Heart right ventricle (tissue), 16 donors: ENCODE measurements at places on chromosomes 4 and X. TPM values are rescaled to one million over a fixed set of nuclear protein-coding genes. Genes with fewer than 3 reads are reported as not detected.

GRCh38 chr4:8688041-8688907 is 95.7 kb downstream of the CPZ start:
- H3K27ac ChIP-seq = no peak overlapping the region
- H3K27me3 ChIP-seq = no peaks in the 10 kb centered on the region
- DNase-seq = no peak
- H3K36me3 ChIP-seq = no peaks in the 10 kb centered on the region
- H3K4me3 ChIP-seq = no peak overlapping the region
- H3K4me1 ChIP-seq = no peaks in the 10 kb centered on the region

GRCh38 chr4:173170182-173170778 is 1.7 kb downstream of the GALNT7 start:
- H3K4me1 ChIP-seq = peaks cover 5% of the 10 kb centered on the region
- no peak for DNase-seq
- peak overlapping the region; percentile 87 for H3K27ac ChIP-seq

DNA sequence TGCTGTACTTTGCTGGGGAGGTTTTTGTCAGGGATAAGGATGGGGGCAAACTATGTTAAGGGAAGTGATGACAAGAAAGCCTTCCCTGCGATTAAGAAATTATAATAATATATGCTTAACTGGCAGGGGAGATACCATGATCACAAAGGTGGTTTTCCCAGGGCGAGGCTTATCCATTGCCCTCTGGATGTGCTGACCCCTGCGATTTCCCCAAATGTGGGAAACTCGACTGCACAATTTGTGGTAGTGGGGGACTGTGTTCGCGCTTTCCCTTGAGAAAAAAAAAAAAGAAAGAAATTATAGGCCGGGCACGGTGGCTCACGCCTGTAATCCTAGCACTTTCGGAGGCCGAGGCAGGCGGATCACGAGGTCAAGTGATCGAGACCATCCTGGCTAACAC is 24.5 kb downstream of the SLC25A43 start:
- H3K27me3 ChIP-seq = no peaks in the 10 kb centered on the region
- H3K36me3 ChIP-seq = no peaks in the 10 kb centered on the region
- H3K27ac ChIP-seq = no peak overlapping the region

GRCh38 chr4:77493120-77493752 is 112.4 kb upstream of the CXCL13 start:
- no peak for DNase-seq
- no peak overlapping the region for H3K4me3 ChIP-seq
- no peaks in the 10 kb centered on the region for H3K27me3 ChIP-seq
- peaks cover 10% of the 10 kb centered on the region for H3K4me1 ChIP-seq

DNA sequence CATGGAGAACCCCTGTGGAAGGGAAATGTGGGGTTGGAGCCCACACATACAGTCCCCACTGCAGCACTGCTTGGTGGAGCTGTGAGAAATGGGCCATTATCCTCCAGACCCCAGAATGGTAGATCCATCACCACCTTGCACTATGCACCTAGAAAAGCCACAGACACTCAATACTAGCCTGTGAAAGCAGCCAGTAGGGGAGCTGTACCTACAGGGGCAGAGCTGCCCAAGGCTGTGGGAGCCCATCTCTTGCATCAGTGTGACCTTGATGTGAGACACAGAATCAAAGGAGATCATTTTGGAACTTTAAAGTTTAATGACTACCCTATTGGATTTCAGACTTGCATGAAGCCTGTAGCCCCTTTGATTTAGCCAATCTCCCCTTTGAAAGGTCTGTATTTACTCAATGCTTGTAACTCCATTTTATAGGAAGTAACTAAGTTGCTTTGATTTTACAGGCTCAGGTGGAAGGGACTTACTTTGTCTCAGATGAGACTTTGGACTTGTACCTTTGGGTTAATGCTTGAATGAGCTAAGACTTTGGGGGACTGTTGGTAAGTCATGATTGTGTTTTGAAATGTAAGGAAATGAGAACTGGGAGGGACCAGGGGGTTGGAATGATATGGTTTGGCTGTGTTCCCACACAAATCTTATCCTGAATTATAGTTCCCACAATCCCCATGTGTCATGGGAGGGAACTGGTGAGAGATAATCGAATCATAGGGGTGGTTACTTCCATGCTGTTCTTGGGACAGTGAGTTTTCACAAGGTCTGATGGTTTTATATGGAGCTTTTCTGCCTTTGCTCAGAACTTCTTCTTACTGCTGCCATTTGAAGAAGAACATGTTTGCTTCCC is 352.6 kb downstream of the INPP4B start:
- no peak for DNase-seq
- H3K4me1 ChIP-seq = no peaks in the 10 kb centered on the region
- no peak overlapping the region for H3K4me3 ChIP-seq
- H3K27me3 ChIP-seq = no peaks in the 10 kb centered on the region

DNA sequence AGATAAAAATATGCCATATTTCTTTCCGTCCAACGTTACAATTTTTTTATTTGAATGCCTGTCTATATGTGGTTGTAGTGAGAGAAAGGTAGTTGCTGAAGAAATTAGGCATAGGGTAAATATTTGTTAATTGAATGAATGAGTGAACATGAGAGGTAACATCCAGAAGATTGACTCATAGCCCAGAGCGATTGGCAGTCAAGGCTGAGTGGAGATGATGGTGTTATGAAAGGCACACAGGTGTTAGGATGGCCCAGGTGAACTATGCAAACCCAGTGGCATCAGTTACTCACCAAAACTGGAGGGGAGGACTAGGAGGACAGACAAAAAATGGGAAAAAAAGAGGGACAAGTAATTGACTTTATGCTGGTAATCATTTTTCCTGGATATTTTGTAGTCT is 31.7 kb upstream of the SPRY1 start:
- no peak for DNase-seq
- H3K4me3 ChIP-seq = no peak overlapping the region
- H3K36me3 ChIP-seq = no peaks in the 10 kb centered on the region
- no peak overlapping the region for H3K27ac ChIP-seq
- H3K27me3 ChIP-seq = no peaks in the 10 kb centered on the region
- no peaks in the 10 kb centered on the region for H3K4me1 ChIP-seq

DNA sequence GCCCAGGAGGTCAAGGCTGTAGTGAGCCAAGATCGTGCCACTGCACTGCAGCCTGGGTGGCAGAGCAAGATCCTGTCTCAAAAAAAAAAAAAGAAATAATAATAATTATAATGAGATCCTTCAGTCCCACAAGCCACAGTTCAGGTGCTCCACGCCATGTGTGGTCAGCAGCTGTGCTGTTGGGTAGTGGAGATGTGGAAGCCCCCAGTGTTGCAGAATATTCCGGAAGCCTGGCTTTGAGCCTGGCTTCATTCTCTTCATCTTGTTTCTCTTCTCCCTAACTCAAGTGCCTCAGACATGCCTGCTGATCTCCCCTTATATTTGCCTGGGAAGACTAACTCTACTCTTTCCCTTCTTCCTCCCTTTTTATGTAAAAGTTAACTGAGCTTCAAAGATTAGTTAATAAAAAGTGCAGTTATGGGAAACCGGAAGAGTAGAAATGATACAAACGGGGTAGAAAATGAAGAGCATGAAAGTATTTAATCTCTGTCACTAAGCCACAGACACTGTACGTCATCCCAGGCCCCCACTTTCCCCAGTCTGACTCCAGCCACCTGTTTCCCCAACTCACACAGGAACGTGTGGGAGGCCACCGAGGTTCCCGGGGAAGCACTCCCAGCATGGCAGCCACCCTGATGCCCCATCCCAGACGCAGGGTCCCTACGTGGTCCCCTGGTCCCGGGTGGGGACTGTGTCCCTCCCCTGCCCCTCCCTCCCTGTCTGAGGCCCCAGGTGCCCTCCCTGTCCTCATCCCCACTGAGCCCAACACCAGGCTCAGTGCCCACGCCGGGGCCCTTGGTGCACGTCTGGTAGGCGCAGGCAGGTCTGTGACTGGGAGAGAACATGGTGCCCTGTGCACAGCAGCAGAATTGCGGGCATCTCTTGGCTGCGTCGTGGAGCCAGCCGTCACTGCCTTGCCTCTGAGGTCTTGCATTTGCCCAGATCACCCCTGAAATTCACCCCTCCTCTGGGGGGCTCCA is 24.0 kb downstream of the PCGF3 start:
- H3K36me3 ChIP-seq = no peaks in the 10 kb centered on the region
- H3K4me3 ChIP-seq = no peak overlapping the region
- H3K27me3 ChIP-seq = no peaks in the 10 kb centered on the region
- no peak overlapping the region for H3K27ac ChIP-seq
- no peak for DNase-seq

- H3K4me3 ChIP-seq = no peak overlapping the region
- H3K27ac ChIP-seq = no peak overlapping the region
- no peaks in the 10 kb centered on the region for H3K4me1 ChIP-seq
- no peaks in the 10 kb centered on the region for H3K36me3 ChIP-seq
- DNase-seq = no peak
- H3K27me3 ChIP-seq = no peaks in the 10 kb centered on the region
These were observed 855.2 kb upstream of the ADGRL3 start for GRCh38 chr4:60344908-60345307.

GRCh38 chr4:99504804-99505502 is 5.9 kb upstream of the C4orf17 start:
- no peaks in the 10 kb centered on the region for H3K27me3 ChIP-seq
- no peaks in the 10 kb centered on the region for H3K4me1 ChIP-seq
- no peaks in the 10 kb centered on the region for H3K36me3 ChIP-seq
- no peak for DNase-seq
- no peak overlapping the region for H3K4me3 ChIP-seq

- no peak overlapping the region for H3K27ac ChIP-seq
- no peak overlapping the region for H3K4me3 ChIP-seq
- no peaks in the 10 kb centered on the region for H3K36me3 ChIP-seq
- no peak for DNase-seq
- H3K4me1 ChIP-seq = peaks cover 8% of the 10 kb centered on the region
These were observed 126.3 kb downstream of the PPARGC1A start for GRCh38 chr4:23763559-23763958.

DNA sequence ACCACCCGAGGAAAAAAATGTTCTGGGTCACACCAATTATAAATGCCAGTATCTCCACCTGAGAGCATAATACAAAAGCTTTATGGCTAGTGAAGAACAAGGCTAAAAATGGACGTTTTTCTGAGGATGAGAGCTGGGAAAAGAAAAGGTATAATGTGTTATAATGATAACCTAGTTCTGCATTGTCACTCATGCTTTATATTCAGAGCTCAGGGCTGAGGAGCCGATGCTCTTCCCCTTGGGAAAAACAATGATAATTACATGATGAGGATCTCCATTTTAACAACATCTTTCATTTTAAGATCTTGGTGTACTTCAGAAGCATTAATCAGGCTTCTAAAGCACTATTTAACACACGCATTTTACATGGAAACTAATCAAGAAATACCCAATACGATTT is 333.7 kb downstream of the UNC5C start:
- no peak overlapping the region for H3K27ac ChIP-seq
- H3K27me3 ChIP-seq = no peaks in the 10 kb centered on the region

DNA sequence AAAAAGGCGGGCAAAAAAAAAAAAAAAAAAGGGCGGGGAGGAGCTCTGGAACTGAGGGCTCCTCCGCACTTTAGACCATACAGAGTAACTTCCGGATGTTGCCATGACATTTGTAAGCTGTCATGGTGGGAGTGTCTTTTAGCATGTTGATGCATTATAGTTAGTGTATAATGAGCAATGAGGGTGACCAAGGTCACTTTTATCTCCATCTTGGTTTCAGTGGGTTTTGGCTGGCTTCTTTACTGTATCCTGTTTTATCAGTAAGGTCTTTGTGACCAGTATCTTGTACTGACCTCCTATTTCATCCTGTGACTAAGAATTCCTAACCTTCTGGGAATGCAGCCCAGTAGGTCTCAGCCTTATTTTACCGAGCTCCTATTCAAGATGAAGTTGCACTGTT is 193.4 kb downstream of the UGT8 start:
- H3K4me1 ChIP-seq = no peaks in the 10 kb centered on the region
- H3K27ac ChIP-seq = no peak overlapping the region
- H3K27me3 ChIP-seq = no peaks in the 10 kb centered on the region
- no peak for DNase-seq
- no peaks in the 10 kb centered on the region for H3K36me3 ChIP-seq
- no peak overlapping the region for H3K4me3 ChIP-seq

DNA sequence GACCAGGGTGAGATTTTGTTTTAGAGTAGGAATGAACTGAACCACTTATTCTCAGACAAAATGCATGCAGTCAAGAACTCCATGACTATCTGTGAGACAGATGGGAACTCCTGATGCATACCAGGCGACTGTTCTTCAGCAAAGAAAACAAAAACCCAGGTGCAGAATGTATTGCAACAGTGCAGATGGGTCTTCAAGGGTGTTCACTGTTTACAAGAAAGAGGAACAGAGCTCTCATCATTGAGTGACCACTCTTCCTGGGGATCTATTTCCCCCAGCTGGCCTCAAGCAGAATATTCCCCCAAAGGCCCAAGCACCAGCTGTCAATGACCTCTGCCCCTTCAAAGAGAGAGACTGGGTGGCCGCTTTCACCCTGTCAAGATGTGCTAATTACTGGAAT is 39.7 kb upstream of the BMP3 start:
- H3K36me3 ChIP-seq = no peaks in the 10 kb centered on the region
- no peaks in the 10 kb centered on the region for H3K4me1 ChIP-seq
- H3K27ac ChIP-seq = no peak overlapping the region
- H3K4me3 ChIP-seq = no peak overlapping the region

DNA sequence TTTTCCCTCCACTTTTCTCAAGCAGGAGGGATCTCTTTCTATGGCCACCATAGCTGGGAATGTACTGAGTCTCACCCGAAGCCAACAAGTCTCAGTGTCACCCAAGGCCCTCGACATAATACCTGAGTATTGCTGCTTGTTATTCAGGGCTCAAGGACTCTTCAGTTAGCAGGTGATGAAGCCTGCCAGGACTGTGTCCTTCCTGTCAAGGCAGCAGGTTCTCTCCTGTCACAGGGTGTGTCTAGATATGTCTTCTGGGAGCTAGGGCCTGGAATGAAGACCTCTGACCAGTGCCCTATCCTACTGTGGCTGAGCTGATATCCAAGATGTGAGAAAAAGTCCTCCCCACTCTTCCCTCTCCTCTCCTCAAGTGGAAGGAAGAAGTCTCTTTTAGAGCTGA is 391.0 kb upstream of the DIPK2B start:
- H3K27ac ChIP-seq = no peak overlapping the region
- H3K4me3 ChIP-seq = no peak overlapping the region
- no peaks in the 10 kb centered on the region for H3K36me3 ChIP-seq
- no peak for DNase-seq
- H3K4me1 ChIP-seq = no peaks in the 10 kb centered on the region

PCDH11X gene
- total RNA-seq = 0.24 TPM

TRIM2 gene
- 20.9 TPM for total RNA-seq

SCRG1 gene
- total RNA-seq = 0.10 TPM

SSX7 gene
- total RNA-seq = not detected
